Left ventricle myocardium superior (tissue), 1 donor: ENCODE measurements at places on chromosomes 13 and 19. TPM values are rescaled to one million over a fixed set of nuclear protein-coding genes. Genes with fewer than 3 reads are reported as not detected.

DNA sequence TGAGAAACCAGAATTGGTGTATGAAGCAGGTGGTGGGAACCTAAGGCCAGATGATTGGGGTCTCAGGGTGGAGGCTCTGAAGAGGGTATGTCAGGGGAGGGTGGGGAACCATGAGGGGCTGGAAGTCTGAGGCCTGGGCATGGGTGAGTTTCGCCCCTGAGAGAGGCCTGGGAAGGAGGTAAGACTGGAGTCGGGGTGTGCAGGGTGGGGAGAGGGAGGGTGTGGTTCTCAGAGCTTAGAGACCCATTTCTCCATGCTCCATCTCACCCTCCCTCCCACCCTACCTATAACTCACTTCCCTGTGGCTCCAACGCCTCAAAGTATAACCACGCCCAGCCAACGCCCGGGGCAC, 1.0 kb upstream of the KLHL26 start:
- DNase-seq: no peak

GRCh38 chr13:76293346-76293745, 592.9 kb downstream of the KCTD12 start:
- no peak for DNase-seq

DNA sequence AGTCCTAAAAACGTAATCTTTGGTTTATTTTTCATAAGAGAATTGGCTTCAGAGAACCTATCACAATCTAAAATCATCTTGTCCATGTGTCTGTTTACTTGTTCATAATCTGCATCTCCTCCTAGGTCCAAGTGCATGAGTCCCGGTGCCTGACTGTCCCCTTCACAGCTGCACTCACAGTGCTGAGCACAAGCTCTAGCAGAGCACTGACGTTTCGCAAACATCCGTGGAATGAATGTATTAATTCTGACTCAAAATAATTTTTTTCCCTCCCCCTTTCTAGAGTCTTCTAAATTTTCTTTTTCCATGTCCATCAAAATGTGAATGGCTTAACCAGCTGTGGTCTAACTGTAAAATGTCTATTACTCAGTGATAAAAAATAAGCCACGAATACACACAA, 245.5 kb upstream of the TSHZ3 start:
- DNase-seq: no peak

- DNase-seq: no peak
These were observed 17.2 kb upstream of the CYSLTR2 start for GRCh38 chr13:48636550-48636949.

- DNase-seq: no peak
These were observed 29.3 kb upstream of the GRTP1 start for GRCh38 chr13:113393226-113393562.

Gene ZNF135
- 4.1 TPM for total RNA-seq

Gene PSG1
- total RNA-seq: not detected
